Activated CD4-positive, alpha-beta T cell treated with anti-CD3 and anti-CD28 coated beads, Interleukin-2, amount 50 U/mL, for 48 hours (primary cell): ENCODE measurements at places on chromosomes 12 and 14.

DNA sequence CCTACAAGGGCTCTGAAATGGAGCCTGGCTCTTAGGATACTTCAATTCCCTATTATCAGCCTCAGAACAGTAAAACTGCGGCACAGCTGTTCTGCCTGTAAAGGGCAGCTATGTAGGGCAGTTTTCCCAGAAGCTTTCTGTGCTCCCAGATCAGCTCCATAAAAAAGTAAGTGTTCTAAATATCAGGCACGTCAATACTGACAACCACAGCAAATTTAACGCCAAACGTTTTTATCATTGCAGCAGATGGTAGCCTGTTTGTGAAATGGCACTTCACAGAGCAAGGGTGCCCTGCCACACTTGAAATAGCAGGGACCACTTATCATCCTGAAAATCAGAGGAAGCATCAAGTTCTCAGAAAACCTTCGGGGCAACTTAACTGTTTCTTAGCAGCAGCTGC is 54.8 kb upstream of the PTHLH start:
- DNase-seq: no peak

DNA sequence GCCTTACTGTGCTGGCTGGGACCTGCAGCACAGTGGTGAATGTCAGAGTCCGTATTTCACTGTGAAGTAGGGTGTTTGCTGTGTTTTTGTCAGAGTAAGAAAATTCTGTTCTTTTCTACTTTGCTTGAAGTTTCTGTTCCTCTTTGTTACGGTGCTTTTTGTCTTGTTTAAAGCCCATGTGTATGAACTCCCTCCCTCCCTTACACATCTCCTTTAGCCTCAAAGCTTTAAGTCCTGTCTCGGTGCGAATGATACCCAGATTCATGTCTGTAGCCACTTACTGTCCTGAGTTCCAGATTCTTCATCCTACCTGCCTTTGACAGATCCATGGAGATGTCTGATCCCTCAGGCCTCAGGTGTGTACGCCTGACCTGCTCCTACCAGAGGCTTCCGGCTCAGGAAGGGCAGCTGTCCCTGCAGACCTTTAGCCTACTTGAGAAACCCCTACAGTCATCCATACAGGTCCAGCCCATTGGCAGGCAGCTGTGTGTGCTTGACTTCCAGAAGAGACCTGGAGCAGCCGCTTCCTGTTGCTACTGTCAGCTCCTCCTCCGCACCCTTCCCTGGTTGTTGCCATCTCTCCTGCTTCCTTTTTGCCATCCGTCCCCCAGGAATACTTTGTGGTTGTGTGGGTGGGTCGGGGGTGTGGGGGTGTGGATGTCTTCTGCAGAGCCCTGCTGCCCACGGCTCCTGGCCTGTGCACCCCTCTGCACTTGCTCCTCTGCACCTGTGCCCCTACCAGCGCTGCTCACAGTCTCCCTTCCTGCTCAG is 72.9 kb downstream of the DDX51 start:
- no peak for DNase-seq

- no peak for DNase-seq
Measured at GRCh38 chr14:38716926-38717325, 386.1 kb downstream of the SEC23A start.

GRCh38 chr14:24167469-24168114 is 4.3 kb upstream of the REC8 start:
- DNase-seq: no peak

DNA sequence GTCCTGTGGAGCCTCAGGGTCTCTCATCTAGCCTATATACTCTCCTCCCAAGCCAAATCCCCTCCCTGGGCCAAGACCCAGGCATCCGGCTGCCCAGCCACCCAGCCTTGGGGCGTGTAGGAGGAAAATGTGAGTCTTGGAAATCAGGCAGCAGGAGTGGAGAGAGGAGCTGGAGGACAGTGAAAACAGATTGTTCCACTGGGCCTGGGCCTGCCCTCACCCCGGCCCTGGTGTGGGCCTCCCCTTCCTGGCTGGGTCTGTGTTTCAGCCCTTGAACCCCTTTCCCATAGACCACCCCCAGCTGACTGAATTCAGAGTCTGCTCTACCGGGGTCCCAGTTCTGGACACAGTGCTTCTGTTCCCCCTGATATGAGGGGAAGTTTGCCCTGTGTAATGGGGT is 6.7 kb downstream of the ITGA5 start:
- DNase-seq: no peak

- DNase-seq: no peak
Measured at GRCh38 chr12:17062267-17063036, 456.5 kb upstream of the LMO3 start.

- DNase-seq: peak; percentile 70
Measured at GRCh38 chr12:68374307-68374982, 42.3 kb upstream of the MDM1 start.

DNA sequence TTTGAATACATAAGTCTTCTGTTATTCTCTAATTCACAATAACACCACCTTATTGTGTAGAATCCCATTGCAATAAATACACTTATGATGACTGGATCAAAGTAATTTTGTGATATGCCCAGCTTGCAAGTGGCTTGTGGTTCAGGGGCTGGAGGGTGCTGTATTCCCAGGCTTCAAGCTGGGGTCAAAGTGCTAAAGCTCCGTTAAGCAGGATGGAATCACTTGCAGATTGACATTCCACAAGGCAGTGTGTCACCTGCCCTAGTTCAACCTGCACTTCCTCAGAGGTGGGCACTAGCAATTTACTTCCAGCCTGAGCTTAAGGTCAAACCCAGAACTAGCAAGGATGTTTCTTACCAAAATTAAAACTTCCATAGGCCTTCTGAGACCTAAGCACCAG is 166.6 kb downstream of the SSPN start:
- no peak for DNase-seq
